ENCODE measurements at places on chromosomes 3 and 15.

GRCh38 chr3:45910892-45911291, 24.5 kb downstream of the CCR9 start:
- no peak for DNase-seq

DNA sequence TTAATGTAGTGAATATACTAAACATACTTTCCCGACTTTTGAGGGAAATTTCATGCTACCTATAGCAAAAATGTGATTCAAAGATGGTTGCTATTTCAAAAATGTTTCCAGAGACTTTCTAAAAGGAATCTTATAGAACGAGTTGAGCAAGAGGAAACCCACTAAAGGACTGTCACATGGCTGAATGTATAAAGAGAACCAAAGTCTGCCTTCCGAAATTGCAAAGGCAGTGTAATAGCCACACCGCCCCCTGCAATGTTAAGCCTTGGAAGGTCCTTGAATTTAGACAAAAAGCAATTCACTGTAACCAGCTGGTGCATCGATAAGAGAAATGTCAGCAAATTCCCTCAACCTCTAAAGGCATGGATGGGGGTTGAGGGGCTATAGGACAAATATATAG, 142.8 kb downstream of the CHL1 start:
- DNase-seq, result no peak

GRCh38 chr3:140834266-140835037, 107.2 kb upstream of the SLC25A36 start:
- no peak for DNase-seq

- no peak for DNase-seq
Measured at GRCh38 chr3:183202004-183202722, 39.6 kb upstream of the LAMP3 start.

Measured in glutamatergic neuron (in vitro differentiated cells).